ENCODE measurements at places on chromosomes 13 and 19.

DNA sequence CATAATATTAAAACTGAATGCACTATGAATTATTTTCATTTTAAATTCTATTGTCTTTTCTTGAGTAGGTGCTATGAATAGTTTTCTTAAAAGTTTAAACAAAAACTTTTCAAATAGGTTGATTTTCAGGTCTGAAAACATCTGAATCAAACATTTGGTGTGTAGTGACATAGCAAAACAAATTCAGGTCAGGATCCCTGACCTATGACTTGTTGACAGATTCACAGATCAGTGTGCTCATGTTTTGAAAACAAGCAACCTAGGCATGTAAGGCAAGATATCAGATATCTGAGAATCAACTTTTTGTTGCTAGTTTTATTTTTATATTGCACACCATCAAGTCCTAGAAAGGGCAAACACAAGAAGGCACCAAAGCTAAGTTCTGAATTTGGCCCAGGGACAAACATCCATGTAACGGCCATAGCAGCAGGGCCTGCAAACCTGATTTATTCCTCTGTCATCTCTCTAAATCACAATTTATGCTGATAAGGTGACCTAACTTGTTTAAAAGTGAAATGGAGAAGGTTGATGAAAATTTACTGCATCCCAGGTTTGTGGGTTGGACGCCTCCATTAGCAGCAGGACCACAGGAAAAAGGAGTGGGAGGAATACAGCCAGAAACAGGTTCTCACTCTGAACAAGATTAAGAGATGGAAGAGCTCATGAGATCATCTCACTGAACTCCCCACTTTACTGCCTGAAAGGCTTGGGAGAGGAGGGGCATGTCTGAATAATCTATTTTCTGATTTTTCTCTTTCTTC is 337.7 kb downstream of the KCNRG start:
- DNase-seq: no peak

- peak; percentile 19 for DNase-seq
These were observed 33.0 kb downstream of the UGGT2 start for GRCh38 chr13:96020155-96020575.

GRCh38 chr19:53882391-53883050 is 524 bp downstream of the PRKCG start:
- no peak for DNase-seq

GRCh38 chr19:9058905-9059667 is 27.8 kb upstream of the OR1M1 start:
- no peak for DNase-seq

DNA sequence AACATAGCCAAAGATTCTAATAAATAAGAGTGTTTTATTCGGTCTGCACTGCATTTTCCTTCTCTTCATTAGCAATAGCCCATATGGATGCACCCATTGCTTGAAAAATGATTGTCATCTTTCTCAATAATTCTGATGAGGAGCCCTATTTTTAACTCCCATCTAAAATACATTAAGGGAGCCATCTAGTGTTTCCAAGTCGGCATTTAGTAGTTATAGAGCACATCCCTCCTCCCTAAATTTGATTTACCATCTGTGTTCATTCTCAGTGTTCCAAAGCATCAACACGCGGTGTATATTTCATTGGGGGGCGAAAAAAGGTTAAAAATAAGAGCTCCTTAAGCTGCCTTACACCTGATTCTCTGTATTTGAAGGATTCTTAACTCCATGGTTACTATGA is 119.2 kb upstream of the IPO5 start:
- DNase-seq: no peak

DNA sequence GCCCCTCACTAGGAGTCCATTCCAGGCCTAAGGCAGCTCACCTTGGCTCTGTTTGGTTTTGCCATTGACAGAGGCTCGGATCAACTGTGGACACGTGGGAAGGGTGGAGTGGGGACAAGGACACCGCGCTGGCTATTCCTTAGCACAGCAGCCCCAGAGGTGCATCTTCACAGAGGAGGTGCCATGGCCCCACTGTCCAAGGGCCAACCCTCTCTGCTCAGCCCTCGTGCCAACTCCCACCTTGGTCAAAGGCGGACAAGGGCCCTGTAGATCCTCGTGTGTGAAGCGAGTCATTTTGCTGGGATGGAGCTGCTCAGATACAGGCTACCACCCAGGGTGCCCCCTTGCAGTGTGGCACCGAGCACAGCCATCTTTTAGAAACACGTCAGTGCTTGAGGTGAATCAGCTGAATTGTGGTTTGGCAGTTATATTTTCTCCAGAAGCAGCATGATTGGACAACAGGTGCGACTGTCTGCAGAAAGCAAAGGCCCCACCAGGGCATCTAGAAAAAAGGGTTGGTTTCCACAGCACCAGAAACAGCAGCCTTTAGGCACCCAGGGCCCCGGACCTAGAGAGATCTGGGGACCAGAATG is 192.1 kb upstream of the GPR12 start:
- no peak for DNase-seq

DNA sequence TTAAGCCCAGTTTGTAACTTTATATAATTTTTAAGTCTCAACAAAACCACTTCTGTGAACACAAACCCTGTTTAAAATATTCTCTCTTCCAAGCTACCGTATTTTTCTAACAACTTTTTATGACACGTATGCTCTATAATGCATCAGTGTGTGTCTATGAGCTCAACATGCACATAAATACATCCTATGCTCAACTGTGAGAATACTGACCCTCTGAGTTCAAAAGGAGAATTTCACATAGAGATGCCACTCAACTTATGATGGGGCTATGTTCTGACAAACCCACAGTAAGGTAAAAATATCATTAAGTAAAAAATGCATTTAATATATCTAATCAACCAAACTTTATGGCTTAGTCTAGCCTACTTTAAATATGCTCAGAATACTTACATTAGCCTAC is 1139.7 kb upstream of the SPRY2 start:
- DNase-seq: no peak

DNA sequence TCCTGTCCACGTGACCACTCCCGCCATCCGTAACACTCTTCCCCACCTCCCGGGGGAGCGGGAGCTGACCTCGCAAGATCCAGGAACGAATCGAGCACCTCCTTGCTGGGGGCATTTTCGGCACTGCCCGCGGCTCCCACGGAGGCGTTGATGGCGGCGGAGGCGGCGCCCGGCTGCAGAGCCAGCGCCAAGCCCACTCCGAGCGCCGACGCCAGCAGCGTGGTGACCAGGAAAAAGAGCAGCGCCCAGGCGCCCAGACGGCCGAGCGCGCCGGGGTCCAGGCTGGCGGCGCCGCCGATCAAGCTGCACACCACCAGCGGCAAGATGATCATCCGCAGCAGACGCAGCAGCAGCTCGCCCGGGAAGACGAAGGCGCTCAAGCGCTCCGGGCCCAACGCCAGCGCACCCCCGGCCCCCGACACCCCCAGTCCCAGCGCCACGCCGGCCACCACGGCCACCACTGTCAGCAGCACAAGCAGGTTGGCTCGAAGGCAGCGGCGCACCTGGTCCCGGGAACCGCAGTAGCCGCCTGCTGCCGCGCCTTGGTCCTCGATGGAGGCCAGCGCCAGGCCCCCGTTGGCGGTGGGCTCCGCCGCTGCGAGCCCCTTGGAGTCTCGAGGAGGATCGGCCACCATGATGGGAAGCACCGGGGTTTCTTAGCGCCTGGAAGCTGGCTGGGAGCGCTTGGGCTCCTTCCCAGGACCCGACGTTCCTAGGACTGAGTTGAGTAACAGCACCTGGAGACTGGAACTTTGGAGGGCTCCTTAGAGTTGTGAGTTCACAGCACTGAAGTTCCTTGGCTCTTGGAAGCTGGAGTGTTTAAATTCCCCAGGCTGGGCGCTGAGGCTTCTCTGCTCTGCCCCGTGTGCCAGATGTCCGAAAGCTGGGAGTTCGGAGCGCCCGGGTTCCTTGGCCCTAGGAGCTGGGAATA is 798 bp downstream of the SLC1A5 start:
- peak; percentile 66 for DNase-seq

DNA sequence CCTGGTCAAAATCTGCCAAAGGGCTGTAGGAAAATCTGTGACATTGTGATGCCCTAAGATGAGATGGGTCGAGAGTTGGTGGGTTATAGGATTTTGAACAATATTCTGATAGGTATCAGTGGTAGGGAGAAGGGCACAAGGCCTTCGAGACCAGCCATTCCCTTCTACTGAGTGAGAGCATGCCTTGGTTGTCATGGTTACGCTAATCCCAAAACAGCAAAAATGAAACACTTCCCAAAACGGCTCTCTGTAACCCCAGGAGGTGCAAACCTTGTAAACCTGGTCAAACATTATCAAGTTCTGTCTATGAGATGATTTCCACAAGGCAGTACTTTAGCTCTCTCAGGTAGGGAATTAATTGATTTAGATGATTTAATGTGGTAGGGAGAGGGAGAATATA is 158.7 kb upstream of the RNF113B start:
- DNase-seq: no peak

GRCh38 chr13:33015241-33015668 is 968 bp upstream of the KL start:
- DNase-seq: no peak

GRCh38 chr13:112322557-112322956 is 53.6 kb upstream of the SPACA7 start:
- no peak for DNase-seq

DNA sequence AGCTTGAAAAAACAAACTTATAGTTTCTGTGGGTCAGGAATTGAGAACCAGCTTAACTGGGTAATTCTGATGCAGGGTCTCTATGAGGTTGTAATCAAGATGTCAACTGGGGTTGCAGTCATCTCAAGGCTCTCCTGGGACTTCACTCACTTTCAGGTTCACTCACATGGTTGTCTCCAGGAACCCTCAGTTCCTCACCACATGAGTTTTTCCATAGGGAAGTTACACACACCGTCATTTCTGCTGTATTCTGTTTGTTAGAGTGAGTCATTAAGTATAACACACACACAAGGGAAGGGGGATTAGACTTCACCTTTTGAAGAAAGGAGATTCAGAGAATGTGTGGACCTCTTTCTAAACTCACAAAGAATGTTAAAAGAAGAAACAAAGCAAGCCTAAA is 34.9 kb upstream of the MLNR start:
- peak; percentile 14 for DNase-seq

- no peak for DNase-seq
These were observed 44.2 kb upstream of the RNF113B start for GRCh38 chr13:98221234-98221633.

DNA sequence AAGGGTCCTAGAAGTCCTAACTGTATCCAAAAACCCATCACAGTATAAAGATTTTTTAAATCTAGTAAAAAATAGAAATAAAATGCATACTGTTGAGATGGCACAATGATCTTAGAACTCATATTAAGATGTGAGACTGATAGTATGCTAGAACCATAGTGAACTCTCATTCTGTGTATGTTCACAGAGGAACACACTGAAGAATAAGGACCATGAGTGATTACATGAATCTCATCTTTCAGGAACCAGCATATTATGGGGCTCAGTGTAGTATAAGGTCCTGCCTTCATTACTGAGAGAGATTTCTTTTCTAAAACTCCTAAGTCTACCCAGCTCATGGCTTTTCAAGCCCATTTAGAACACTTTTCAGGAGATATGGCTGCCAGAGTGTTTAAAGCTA is 59.8 kb upstream of the RFC3 start:
- no peak for DNase-seq

GRCh38 chr19:43688059-43688701 is 18.2 kb upstream of the PLAUR start:
- DNase-seq: no peak

DNA sequence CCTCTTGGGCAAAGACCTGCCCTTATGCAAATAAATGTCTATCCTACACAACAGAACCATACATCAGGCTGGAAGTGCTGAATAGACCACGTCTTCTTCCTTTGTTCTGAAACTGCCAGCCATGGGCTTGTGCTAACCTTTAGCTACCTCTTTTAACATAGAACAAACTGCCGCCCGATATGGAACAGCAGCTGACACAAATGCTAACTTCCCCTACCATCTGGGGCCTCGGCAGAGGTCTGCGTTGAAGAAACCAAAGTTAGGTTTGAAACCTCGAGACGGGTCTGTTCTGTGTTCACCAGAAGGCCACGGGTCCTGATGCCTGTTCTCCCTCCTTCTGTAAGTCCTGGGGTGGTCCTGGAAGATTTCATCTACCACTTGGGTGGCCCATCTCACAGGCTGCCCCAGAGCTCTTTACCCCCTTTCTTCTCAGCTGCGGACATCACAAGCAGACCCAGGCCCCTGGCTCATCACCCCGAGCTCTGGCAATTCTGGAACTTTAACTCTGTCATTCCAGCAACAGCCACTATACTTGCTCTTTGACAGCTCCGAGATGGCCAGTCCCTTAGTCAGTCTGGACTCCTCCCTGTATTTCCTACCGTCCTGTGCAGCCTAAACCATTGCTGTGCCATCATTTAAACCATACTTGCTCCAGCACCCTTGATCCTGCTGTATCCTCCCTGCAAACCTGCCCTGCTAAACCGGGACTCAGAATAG is 146.7 kb downstream of the USP12 start:
- DNase-seq: no peak

DNA sequence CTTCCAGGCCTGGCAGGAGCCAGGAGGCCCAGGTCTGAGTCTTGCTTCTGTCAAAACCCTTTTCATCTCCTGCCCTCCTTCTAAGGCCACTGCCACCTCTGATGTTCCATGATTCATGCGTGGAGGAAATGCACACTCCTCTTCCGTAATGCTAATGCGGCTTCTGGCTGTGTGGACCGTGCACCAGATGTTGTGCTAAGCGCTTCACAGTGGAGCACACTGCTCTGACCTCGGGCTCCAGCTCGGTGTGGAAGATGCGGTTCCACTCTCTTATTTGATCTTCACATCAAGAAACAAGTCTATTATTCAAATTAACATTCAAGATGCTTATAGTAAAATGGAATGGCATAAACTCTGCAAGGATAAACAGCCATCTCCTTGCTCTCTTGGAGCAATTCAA is 629.2 kb downstream of the UQCRFS1 start:
- DNase-seq: no peak
